ENCODE measurements at places on chromosomes 13 and 19.

DNA sequence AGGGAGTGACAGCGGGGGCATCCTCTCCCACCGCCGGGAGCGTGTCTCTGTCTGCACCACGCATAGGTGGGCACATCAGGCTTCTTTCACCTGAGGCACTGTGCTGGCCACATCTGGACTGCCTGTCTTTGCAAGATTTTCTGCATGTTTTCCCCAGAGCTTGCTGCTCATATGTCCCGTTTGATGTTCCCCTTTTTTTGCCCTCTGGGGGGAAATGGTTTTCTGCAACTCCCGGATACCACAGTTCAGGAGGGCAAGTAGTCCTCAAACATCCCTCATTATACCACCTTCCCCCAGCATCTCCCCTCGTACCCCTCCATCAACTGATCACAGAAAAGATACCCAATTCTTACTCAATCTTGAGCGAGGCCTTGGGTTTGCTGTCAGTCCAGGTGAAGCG is 168.0 kb downstream of the PAN3 start:
- no peak overlapping the region for H3K27ac ChIP-seq
- H3K36me3 ChIP-seq = no peaks in the 10 kb centered on the region
- peaks cover 26% of the 10 kb centered on the region for H3K4me1 ChIP-seq
- H3K4me3 ChIP-seq = no peak overlapping the region
- peaks cover 15% of the 10 kb centered on the region for H3K27me3 ChIP-seq

DNA sequence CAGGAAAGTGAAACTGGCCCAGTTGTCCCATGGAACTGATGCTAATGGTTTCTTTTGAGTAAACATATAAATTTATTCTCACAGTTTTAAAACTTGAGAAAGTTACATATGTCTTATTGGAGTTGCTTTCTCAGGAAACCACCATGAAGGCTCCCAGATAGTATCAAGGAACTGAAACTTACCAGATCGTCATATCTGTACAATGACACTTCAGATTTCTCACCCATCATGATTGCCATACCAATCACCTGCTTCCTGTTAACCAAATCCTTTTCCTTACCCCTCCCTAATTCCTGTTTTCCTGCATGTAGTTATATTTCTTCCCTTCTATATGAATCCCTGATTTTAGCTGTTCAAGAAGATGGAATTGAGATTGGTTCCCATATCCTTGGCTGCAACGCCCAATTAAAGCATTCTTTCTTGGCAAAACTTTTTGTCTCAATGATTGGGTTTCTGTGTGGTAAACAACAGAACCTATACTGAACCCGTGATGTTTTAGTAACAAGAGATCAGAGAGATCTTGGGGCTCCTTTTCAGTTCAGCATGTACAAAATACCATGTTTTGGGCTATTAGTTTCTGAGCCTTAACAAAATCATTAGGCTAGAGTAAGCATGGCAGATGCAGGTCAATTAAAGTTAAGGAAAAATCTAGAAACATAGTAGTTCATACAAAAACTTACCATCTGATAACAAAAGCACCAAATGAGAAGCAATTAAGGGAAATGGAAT is 781.3 kb upstream of the MIR17HG start:
- H3K4me3 ChIP-seq = no peak overlapping the region
- no peak for DNase-seq
- H3K4me1 ChIP-seq = peaks cover 5% of the 10 kb centered on the region
- no peak overlapping the region for H3K27ac ChIP-seq
- no peaks in the 10 kb centered on the region for H3K36me3 ChIP-seq
- H3K27me3 ChIP-seq = no peaks in the 10 kb centered on the region

- H3K27ac ChIP-seq = no peak overlapping the region
- H3K4me1 ChIP-seq = no peaks in the 10 kb centered on the region
Measured at GRCh38 chr13:72074663-72075062, 207.7 kb upstream of the DACH1 start.

DNA sequence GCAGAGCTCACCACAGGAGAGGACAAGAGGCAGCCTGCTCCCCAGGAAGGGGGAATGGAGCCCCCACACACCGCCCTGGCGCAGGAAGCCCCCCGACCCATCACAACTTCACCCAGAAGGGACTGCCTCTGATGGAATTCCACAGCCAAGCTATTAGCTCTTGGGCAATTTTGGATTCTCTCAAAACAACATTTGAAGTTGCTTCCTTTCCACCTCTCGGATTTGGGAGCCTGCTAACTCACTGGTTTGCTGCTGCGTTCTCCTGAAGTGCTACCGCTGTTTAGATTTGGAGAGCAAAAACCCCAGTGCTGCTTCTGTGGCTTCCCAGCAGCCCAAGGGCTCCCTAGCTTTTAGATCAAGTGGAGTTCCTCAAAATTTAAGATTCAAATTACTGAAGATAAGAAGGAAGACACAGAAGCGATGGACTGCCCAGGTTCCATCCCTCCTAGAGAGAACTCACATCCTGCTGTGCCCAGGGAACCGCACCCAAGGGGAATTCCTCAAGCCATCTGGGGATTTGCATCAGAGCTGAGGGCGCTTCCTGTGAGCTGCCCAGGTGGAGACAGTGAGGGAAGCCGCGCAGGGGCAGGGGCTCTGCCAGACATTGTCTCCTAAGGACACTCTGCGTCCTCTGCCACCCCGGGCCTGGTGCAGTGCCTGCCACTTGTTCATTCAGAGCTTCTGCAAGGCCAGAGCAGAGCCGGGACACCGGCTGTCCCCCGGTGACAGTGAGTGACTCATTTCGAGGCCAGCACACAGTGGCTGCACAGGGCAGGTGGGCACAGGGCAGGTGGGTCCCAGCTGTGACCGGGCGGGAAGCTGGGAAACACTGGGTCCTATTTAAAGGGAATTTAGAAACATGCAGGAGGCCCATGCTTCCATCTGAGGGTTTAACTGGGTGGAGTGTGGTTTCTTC is 45.5 kb downstream of the COL4A1 start:
- no peaks in the 10 kb centered on the region for H3K27me3 ChIP-seq
- H3K4me3 ChIP-seq = no peak overlapping the region
- peaks cover 10% of the 10 kb centered on the region for H3K36me3 ChIP-seq
- no peak for DNase-seq
- H3K27ac ChIP-seq = peak overlapping the region; percentile 48

GRCh38 chr19:32359581-32359980 is 14.2 kb downstream of the ZNF507 start:
- no peaks in the 10 kb centered on the region for H3K27me3 ChIP-seq
- H3K36me3 ChIP-seq = peaks cover 54% of the 10 kb centered on the region
- no peaks in the 10 kb centered on the region for H3K4me1 ChIP-seq
- DNase-seq = no peak

DNA sequence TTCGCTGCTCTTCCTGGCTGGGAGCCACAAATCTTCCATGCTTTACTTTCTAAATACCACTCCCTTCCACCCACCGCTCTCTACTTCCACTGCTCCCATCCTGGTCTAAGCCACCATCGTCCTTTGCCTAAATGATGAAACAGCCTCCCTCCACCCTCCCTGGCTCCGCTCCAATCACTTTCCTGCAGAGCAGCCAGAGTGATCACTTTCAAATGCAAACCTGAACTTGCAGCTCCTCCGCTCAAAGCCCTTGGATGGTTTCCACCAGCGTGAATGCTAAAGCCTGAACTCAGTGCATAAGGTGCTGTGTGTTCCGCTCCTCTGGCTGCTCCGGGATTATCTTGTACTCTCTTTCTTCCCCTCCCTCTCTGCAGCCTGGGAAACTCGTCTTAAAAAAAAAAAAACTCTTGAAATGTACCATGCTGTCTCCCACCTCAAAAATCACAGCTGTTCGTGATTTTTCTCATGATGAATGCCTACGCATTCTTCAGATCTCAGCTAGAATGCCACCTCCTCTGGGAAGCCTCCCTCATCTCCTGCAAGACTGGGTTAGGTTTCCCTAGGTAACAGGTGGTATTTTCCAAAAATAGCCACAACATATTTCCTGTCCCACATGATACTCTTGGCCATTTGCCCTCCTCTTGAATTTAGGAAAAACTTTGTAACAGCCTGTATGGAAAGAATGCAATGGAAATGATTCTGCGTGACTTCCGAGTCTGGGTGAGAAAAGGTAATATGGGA is 3.7 kb upstream of the SIN3B start:
- peak; percentile 31 for DNase-seq
- H3K4me3 ChIP-seq = peak overlapping the region; percentile 80
- no peaks in the 10 kb centered on the region for H3K36me3 ChIP-seq
- H3K27ac ChIP-seq = peak overlapping the region; percentile 31
- peaks cover 42% of the 10 kb centered on the region for H3K4me1 ChIP-seq
- peaks cover 16% of the 10 kb centered on the region for H3K27me3 ChIP-seq

DNA sequence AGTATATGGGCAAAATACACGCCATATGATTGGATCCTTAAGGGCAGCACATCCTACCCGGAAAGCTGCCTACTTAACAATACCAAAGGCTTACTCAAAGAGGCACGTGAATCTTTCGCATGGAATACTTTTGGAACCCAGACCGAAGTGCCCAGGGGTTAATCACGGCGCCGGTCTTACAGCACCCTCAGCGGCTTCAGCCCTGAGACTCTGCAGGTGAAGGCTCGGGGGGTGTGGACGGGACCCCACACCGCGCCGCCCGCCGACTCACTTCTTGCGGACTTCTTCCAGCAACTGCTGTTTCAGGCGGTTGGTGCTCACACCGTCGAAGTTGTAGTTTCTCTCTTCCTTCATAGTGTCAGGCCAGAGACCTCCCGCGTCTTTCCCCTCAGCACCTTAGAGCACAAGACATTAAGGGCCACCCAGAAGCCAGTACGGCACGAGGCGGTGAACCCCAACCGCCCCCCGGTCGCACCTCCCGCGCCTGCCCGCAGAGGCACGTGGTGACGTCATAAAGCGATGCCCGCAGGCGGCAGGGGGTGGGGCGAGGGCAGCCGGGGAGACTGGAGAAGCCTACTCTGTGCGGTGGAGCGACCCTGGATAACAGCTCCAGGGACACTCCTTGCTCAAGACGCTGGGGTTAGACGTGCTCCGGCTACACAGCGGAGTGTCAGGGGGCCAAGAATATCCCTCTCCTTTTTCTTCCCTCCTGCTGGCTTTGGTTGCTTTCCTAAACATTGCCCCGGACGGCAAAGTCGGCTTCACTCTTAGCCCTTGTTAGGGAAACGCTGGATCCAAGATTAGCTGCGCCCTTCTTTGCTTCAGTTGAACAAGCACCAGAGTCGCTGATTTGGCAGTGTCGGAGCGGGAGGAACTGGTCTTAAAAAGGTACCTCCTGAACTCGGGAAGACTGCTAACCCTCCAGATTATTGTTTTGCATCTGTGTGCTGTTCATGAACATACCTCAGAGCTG is at the start of gene CCDC169:
Gene CCDC169 (minus strand): TSS at position 449 of the 973 bp plus-strand sequence. CDS start 95 bp downstream, at position 354.
- H3K27me3 ChIP-seq = no peaks in the 10 kb centered on the region
- peaks cover 13% of the 10 kb centered on the region for H3K4me1 ChIP-seq
- peak; percentile 74 for DNase-seq
- peaks cover 20% of the 10 kb centered on the region for H3K36me3 ChIP-seq
- H3K27ac ChIP-seq = peak within 1 kb of the TSS; percentile 82

- H3K27me3 ChIP-seq = peaks cover 5% of the 10 kb centered on the region
- H3K4me1 ChIP-seq = no peaks in the 10 kb centered on the region
- no peak overlapping the region for H3K4me3 ChIP-seq
Measured at GRCh38 chr13:58994077-58994476, 1169.7 kb downstream of the DIAPH3 start.

- DNase-seq = peak; percentile 68
- H3K4me3 ChIP-seq = peak within 1 kb of the TSS; percentile 85
Measured at GRCh38 chr19:35154525-35155406, at the start of gene FXYD5. Gene FXYD5 (plus strand): TSS chr19:35154735. CDS start chr19:35155551, 816 bp downstream.

GRCh38 chr13:106795847-106796246 is 227.9 kb upstream of the ARGLU1 start:
- DNase-seq = no peak
- peaks cover 45% of the 10 kb centered on the region for H3K4me1 ChIP-seq
- H3K27me3 ChIP-seq = peaks cover 5% of the 10 kb centered on the region
- H3K4me3 ChIP-seq = peak overlapping the region; percentile 55

DNA sequence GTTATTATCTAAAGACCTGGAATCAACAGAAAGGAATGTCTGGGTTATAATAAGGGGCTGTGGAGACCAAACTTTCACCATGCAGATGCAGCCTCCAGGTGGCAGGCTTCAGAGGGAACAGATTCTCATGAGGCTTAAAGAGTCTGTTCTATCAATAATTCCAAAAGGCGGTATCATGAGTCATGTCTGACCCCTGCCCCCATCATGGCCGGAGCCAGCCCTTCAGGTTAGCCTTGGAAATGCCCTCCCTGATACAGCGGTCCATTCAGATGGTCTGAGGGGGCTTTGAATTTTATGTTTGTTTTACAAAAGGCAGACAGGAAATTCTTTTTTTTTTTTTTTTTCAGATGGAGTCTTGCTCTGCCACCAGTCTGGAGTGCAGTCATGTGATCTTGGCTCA is 21.7 kb upstream of the LAMP1 start:
- no peaks in the 10 kb centered on the region for H3K36me3 ChIP-seq
- H3K4me3 ChIP-seq = no peak overlapping the region
- no peak overlapping the region for H3K27ac ChIP-seq

DNA sequence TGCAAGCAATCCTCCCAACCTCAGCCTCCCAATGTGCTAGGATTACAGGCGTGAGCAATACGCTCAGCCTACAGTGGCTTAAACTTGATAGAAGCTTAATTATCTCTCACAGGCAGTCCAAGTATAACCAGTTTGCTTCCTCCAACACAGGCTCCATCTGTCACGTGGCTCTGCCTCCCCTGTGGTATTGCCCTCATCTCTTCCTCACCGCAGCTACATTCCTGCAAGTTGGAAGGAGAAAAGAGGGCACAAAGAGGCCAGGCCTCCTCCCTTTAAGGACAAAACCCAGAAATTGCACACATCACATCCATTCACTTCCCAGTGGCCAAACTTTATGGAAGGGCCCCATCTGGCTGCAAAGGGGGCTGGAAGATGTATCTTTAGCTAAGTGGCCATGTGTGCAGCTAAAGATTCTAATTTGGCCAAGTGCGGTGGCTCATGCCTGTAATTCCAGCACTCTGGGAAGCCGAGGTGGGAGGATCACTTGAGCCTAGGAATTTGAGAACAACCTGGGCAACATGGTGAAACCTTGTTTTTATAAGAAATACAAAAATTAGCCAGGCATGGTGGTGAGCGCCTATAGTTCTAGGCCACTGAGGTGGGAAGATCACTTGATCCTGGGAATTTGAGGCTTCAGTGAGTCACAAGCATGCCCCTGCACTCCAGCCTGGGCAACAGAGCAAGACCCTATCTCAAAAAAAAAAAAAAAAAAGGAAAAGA is 3.1 kb upstream of the SDHAF1 start:
- H3K27ac ChIP-seq = no peak overlapping the region
- DNase-seq = no peak
- H3K4me1 ChIP-seq = peaks cover 18% of the 10 kb centered on the region
- peaks cover 61% of the 10 kb centered on the region for H3K27me3 ChIP-seq
- H3K36me3 ChIP-seq = peaks cover 6% of the 10 kb centered on the region

GRCh38 chr13:25135896-25136295 is 36.2 kb downstream of the AMER2 start:
- H3K27ac ChIP-seq = no peak overlapping the region
- DNase-seq = no peak
- H3K4me3 ChIP-seq = no peak overlapping the region
- H3K36me3 ChIP-seq = no peaks in the 10 kb centered on the region

Measured in nephron progenitor cell (in vitro differentiated cells).